AG10803 (cell line): ENCODE measurements at places on chromosomes 3 and 15.

GRCh38 chr3:190848870-190849269, 13.6 kb downstream of the GMNC start:
- DNase-seq, result no peak

- peak; percentile 69 for DNase-seq
Observed at GRCh38 chr3:147157631-147158030, 248.7 kb downstream of the ZIC4 start.

GRCh38 chr15:51625236-51625635, 2.7 kb upstream of the DMXL2 start:
- DNase-seq, result no peak

DNA sequence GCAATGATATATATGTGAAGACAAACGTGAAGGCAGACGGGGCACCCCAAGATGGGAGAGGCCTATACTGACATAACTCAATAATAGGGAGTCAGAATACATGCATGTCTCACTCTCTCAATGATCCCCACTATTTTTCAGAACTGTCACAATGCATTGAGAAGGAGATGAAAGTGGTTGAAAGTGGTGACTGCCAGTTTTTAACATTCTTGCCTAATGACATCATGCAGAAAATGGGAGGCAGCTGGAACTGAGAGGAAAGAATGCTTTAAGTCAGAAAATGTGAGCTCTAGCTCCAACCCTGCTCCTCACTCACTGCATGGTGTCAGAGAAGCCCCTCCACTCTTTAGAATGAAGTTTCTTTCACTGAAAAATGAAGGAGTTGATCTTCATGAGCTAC, 55.3 kb upstream of the P2RY1 start:
- DNase-seq, result peak; percentile 63

GRCh38 chr15:46079046-46079445, 444.2 kb downstream of the SQOR start:
- no peak for DNase-seq

DNA sequence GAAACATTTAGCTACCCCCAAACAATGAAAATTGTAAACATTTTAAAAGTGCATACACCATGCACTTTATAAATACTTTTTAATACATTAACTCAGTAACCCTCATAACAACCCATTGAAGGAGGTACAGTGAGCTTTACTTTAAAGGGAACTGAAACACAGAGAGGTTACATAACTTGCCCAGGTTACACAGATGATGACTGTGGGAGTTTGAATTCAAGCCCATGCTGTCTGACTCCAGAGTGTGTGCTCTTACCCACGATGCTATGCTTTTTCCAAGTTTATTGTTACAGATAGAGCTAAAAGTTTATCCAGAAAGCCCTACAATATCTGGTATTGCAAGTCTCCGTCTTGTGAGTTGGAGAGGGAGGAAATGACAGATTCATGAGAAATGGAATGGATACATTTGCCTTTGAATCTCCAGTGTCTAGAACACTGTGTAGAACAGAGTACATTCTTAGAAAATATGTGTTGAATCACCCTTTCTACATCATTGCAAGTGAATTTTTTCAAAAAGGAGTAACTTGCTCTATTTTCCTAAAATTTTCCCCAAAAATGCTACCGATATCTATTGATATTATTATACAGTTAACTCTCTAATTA, 428.3 kb downstream of the NAALADL2 start:
- DNase-seq, result no peak

DNA sequence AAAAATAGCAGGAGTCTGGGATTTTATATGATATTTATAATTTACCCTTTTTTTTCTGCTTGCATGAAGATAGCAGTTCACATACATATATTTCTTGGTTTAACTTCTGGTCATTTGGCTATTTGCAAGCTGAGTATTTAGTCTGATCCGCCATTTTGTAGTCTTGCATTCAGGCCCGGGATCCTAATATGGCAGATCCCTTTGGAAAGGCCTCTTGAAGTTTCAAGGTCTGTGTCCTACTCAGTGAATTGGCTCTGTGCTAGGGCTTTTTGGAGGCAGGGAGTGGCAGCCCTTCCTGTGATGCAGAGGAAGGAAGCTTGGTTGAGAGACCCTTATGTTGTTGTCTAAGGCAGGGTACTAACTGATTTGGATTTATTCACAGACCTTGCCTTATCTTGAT, 2.9 kb downstream of the SNRPN start:
- no peak for DNase-seq

DNA sequence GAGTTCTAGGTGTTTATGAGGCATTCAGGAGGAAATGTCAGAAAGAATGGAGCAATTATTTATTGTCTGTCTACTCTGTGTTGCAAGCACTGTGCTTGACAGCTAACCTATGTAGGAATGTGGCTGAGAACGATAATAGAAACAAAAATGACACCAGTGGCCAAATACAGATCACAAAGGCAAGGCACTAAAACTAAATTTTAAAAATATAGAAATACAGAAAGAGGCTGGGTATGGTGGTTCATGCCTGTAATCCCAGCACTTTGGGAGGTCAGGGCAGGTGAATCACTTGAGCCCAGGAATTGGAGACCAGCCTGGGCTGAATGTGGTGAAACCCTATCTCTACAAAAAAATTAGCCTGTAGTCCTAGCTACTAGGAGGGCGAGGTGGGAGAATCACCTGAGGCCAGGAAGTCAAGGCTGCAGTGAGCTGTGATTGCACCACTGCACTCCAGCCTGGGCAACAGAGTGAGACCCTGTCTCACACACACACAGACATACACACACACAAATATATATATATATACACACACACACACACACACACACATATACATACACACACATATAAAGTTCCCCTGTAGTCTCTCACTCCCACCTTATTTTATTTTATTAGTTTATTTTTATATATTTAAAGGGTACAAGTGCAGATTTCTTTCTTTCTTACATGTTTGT, 6.0 kb downstream of the PRKCI start:
- peak; percentile 21 for DNase-seq

DNA sequence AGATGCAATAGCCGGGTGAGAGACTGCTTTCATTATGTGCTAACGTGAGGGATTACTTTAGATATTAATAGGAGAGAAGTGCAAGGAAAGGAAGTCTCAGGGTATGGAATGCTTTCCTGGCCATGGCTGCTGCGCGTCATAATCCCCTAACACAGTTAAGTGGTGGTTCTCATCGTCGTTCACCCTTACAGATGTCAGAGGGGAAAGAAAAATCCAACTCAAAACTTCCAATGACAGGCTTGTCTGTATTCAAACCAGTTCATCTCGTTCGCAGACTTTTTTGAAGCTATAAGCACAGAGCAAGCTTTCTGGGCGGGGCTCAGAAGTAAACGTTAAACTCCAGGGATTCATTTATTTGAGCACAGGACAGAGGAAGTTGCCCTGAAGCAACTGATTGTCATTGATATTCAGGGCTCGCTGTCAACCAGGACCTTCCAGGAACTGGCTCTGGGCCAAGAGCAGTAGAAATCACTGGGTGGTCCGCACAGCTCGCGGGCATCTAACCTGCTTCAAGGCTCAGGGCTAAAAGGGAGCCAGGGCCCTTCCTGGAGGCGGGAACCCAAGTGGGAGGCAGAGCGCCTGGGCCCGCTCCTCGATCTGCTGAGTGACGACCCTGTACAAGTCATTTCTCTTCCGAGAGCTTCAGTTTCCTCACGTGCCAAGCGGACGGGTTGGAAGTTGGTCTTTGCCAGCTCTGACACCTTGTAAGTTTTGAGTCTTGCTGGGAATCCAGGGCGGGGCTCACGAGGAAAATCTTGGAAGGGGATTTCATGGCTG, 1.1 kb upstream of the LPP start:
- peak; percentile 77 for DNase-seq

DNA sequence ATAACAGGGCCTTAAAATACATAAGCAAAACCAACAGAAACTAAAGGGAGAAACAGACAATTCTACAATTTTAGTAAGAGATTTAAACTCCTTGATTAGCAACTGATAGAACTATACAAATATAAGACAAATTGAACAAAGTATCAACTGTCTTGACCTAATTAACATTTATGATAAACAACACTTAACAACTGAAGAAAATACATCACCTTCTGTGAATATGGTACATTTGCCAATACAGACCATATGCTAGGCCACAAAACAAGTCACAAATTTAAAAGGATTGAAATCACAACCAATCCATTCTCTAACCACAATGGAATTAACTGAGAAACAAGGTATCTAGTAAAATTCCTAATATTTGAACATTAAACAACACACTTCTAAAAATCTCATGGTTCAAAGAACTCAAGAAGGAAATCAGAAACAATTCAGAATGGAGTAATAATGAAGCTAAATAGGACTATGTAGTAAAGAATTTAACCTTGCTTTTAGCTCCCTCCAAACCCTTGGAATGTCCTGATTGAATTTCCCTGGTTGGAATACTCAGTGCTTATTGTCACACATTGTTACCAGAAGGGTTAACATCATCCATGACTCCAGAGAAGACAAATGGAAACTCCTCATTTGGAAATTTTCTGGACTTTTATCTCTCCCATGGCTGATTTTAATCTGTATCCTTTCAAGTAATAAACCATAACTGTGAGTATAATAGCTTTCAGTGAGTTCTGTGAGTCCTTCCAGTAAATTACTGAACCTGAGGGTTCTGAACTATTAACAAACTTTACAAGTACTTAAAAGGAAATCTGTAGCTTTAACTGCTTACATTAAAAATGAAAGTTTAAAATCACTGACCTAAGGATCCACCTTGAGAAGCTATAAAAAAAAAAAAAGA, 88.8 kb downstream of the DLG1 start:
- DNase-seq, result no peak

DNA sequence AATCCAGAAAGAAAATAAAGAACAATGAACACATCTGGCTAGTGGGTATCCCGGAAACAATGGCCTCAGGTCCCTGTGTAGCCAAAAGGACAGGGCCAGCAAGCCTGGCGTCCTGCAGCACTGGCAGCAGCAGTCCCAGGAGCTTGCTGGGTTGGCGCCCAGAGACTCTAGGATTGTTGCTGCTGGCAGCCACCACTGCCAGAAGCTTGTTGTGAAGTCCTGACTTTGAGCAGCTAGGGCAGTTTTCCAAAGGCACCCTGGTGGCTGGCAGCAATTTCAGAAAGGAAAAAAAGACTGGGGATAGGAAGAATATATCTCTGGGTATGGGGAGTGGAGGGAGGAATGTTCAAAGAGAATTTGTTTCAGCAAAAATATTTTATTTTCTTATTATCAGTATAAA, 11.3 kb downstream of the SHQ1 start:
- DNase-seq, result peak; percentile 66

DNA sequence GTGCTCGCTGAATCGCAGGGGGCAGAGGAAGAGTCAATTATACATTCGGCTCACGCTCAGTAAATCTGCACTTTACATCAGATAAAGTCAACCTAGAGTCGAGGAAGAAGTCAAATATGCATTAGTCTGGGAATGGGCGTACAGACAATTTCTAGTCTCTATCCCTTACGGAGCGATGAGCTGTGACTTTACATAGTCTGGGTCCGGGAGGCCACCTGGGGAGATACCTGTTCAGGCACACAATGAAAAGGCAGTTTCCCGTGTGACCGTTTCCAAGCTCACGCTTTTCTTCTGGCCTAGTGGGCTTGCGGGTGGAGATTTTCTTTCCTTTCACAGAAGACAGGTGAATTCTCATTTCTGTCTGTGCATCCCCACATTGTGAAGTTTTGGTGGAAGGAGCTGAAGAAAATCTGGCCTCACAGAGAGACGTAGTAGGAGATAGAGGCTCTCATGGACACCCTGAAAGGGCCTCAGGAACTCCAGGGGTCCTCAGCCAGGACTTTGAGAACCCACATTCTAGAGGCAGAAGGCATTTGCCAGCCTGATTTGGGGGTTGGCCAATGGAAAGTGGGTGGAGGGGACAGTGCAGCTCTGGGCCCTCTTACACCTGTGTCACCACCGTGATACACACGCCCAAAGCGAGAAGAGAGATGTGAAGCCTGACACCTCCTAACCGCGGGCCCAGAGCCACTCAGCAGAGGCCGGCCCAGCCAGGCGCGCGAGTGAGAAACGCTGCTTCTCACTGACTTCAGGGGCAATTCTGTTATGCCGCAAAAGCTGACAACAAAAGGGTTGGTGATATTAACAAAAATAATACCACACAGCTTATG, 10.7 kb upstream of the OCA2 start:
- DNase-seq, result no peak

- no peak for DNase-seq
Observed at GRCh38 chr3:6098516-6099157, 762.3 kb upstream of the GRM7 start.

- DNase-seq, result peak; percentile 99
Observed at GRCh38 chr15:59170295-59171066, 36.2 kb upstream of the LDHAL6B start.

GRCh38 chr3:52220380-52221026, 4.9 kb downstream of the TLR9 start:
- DNase-seq, result peak; percentile 62
